ENCODE measurements at places on chromosomes 12 and 14. TPM values are rescaled to one million over a fixed set of nuclear protein-coding genes. Genes with fewer than 3 reads are reported as not detected.

- no peak overlapping the region for H3K27ac ChIP-seq
- no peaks in the 10 kb centered on the region for H3K27me3 ChIP-seq
- DNase-seq = no peak
- H3K4me3 ChIP-seq = no peak overlapping the region
- H3K4me1 ChIP-seq = no peaks in the 10 kb centered on the region
Measured at GRCh38 chr14:98114122-98114895, 1157.7 kb downstream of the BCL11B start.

DNA sequence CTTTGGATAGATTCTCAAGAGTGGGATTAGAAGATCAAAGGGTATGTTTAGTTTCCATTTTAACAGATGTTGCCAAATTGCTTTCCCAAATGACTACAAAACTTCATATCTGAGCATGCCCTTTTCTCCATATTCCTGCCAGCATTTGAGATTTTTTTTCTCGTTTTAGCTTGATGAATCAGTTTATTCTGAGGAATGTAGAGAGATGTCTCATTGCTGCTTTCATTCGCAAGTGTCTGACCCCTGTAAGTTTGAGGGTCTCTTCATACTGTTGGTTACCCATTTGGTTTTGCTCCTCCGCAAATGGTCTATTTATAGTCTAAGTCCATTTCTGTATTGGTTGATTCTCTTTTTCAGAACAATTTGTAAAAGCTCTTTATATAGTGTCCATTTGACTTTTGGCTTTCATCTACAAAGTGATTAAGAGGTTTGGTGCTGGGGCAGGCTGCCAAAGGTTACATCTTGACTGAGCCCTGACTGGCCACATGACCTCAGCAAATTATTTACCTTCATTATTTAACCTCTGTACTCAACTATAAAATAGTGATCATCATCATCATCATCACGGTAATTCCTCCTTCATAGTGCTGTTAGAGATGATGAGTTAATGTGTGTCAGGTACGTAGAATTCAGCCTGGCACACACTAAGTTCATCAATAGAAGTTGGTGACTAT is 33.6 kb downstream of the HCAR2 start:
- no peak overlapping the region for H3K4me3 ChIP-seq
- DNase-seq = no peak
- H3K27ac ChIP-seq = no peak overlapping the region
- no peaks in the 10 kb centered on the region for H3K4me1 ChIP-seq
- H3K36me3 ChIP-seq = no peaks in the 10 kb centered on the region
- peaks cover 2% of the 10 kb centered on the region for H3K27me3 ChIP-seq

DNA sequence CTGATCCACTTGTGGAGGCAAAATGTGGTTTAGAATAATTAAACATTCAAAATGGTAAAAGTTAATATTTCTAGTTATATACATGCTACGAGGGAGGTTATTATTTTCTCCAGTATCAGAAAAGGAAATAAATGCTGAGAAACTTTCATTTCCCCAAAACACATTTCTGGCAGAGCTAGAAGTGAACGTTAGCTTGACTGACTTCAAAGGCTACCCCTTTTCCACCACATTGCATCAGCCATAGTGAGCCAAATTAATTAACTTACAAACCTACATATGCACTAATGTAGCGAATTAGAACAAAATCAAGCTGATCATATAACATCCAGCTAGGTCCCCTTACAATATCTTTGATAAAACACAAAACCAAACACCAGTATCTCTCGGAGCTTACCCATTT is 49.3 kb upstream of the RERGL start:
- no peak for DNase-seq
- no peaks in the 10 kb centered on the region for H3K27me3 ChIP-seq
- no peaks in the 10 kb centered on the region for H3K4me1 ChIP-seq
- H3K36me3 ChIP-seq = no peaks in the 10 kb centered on the region

DNA sequence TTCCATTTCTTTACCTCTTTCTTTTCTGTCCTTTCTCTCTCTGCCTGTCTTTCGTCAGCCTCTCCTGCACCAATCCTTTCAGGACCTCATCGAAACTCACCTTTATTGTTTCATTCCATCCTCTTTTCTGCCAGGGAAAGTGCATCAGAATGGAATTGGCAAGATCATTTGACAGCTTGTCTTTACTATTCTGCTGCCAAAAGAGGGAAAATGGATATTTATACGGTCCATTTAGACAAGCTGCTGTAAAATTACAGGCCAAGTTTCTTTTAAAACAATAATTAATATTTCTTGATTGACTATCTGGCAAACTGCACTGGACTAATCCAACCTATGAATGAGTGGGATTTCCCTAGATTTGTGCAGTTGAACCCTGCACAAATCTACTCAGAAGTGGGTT is 7.6 kb upstream of the SRGAP1 start:
- H3K4me3 ChIP-seq = no peak overlapping the region
- no peak overlapping the region for H3K27ac ChIP-seq
- peaks cover 2% of the 10 kb centered on the region for H3K27me3 ChIP-seq
- no peaks in the 10 kb centered on the region for H3K36me3 ChIP-seq
- no peak for DNase-seq

GRCh38 chr14:81363746-81364378 is 36.3 kb downstream of the STON2 start:
- H3K4me3 ChIP-seq = no peak overlapping the region
- H3K4me1 ChIP-seq = no peaks in the 10 kb centered on the region
- H3K36me3 ChIP-seq = no peaks in the 10 kb centered on the region
- DNase-seq = no peak
- H3K27ac ChIP-seq = no peak overlapping the region

DNA sequence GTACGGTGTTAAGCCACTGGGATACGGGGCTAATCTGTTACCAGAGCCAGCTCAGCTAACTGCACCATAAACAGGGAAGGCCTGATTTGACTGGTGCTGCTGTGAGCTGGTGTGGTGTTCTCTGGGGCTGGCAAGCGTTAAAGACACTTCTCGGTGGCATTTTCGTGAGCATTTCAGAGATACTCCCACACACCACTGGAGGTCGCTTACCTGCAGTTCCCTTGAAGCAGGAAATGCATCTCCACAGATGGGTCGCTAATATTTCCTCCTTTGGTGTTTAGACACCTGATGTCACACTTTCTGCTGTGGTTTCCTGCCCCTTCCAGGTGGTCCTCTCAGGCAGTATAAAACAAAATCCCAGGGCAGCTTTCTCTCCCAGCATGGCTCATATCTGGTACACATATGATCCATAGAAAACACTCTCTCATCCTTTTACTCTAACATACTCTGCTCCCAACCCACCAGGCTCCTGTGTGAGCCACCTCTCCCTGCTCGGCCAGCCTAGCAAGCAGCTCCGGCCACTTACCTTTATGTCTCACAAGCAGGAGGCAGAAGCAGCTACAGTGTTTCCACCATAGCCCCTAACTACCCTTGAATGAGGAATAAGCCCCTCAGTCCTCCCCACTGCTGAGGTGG is 129.9 kb upstream of the GRIN2B start:
- H3K4me1 ChIP-seq = no peaks in the 10 kb centered on the region
- H3K36me3 ChIP-seq = no peaks in the 10 kb centered on the region
- no peaks in the 10 kb centered on the region for H3K27me3 ChIP-seq
- no peak overlapping the region for H3K4me3 ChIP-seq

GRCh38 chr14:20551606-20552005 is 9.2 kb downstream of the RNASE9 start:
- H3K36me3 ChIP-seq = no peaks in the 10 kb centered on the region
- no peak overlapping the region for H3K4me3 ChIP-seq
- no peaks in the 10 kb centered on the region for H3K27me3 ChIP-seq
- H3K27ac ChIP-seq = no peak overlapping the region
- no peak for DNase-seq

FOXA1 gene
- polyA plus RNA-seq = 10.9 TPM

NKX2-1 gene
- not detected for polyA plus RNA-seq

TAS2R13 gene
- not detected for polyA plus RNA-seq

KRT75 gene
- polyA plus RNA-seq = not detected

Measured in small intestine (tissue), 16 donors.